T-helper 2 cell (primary cell): ENCODE measurements at places on chromosomes 4 and X.

GRCh38 chrX:3728454-3728853 lies 15.0 kb upstream of the PRKX start:
- DNase-seq: no peak

- DNase-seq: no peak
Measured at GRCh38 chr4:58739275-58739674, 1629.1 kb upstream of the IGFBP7 start.

GRCh38 chr4:166311169-166311568 lies 438.1 kb downstream of the TLL1 start:
- no peak for DNase-seq

DNA sequence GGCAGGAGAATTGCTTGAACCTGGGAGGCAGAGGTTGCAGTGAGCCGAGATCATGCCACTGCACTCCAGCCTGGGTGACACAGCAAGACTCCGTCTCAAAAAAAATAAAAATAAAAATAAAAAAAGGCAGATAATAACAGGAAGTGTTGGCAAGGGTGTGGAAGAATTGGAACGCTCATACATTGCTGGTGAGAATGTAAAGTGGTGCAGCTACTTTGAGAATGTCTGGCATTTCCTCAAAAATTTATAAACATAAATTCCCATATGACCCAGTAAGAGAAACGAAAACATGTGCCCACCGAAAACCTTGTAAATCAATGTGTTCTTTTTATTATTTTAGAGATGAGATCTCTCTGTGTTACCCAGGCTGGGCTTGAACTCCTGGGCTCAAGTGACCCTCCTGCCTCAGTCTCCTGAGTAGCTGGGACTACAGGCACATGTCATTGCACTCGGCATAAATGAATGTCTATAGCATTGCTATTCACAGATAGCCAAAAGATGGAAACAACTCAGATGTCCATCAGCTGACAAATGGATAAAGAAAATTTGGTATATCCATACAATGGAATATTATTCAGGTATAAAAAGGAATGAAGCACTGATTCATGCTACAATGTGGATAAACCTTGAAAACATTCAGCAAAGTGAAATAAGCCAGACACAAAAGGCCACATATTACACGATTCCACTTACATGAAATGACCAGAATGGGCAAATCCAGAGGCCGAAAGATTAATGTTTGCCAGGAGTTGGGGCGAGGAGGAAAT lies 63.7 kb upstream of the PLAC1 start:
- DNase-seq: no peak

DNA sequence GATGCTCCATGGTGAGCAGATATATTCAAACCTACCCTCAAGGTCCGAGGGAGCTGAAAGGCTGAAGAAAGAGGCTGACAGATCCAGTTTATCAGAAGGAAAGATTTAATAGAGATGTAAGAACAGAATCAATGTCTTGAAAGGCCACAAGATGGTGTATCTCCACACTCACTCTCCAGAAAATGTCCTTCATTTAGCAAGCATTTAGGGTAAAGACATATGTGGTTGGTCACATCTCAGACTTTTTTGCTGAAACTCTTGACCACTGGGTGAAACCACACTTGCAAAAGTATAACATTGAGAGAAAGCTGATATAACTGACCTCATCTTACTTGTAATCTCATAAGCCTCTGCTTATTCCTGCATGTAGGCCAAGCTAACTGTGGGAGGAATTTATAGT lies 745.8 kb upstream of the GALNTL6 start:
- DNase-seq: no peak

GRCh38 chr4:53929311-53929710 lies 135.1 kb downstream of the CHIC2 start:
- no peak for DNase-seq

DNA sequence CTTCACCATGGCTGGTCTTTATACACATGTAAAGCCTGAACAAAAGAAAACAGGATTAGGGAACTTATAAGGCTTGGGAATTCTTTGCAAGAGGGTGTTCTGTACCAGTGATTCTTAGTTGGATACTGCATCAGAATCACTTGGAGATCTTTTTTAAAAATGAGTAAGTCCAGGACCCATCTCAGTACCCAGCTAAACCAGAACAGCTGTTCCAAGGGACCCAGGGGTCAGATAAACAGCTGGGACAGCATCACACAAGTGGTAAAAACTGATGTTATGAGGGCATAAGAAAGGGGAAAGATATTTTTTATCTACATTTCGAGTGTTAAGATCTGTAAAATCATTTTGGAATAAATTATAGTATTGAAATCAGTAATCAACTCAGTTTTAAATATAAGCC lies 16.1 kb downstream of the PGRMC2 start:
- no peak for DNase-seq

DNA sequence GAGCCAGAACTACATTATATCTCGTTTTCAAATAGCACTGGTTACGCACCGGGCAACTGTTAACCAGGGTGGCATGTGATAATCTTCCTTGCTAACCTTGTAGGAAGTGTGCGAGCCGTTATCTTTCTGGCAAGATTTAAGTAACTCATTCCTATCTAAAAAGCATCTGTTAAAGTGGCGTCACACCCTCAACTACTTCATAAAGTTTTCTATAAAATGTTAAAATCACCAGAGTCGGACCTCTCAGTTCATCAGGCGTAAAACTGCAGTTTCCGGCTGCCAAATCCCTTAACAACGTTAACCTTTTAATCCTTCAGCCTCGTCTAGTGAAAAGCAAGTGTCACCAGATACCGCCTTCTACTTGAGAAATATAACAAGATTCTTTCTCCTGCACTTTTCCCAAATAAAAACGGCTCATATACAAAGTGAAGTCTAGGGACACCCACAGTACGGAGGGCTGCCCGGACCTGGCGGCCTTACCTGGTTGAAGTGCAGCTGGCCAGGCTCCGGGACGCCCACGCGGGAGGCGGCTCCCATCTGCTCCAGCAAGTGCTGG lies 1.2 kb downstream of the SLC39A8 start:
- DNase-seq: peak; percentile 51

GRCh38 chr4:48375651-48376304 lies 34.4 kb downstream of the SLAIN2 start:
- no peak for DNase-seq

GRCh38 chr4:55117511-55117910 lies 7.9 kb downstream of the KDR start:
- no peak for DNase-seq

- no peak for DNase-seq
Measured at GRCh38 chr4:47801481-47802002, 36.3 kb downstream of the CORIN start.

- DNase-seq: no peak
Measured at GRCh38 chrX:121782976-121783375, 735.6 kb downstream of the GLUD2 start.
